ENCODE measurements at places on chromosomes 13 and 19.
A peak's percentile ranks its signal among the peaks of the same experiment; 100 is the strongest.

DNA sequence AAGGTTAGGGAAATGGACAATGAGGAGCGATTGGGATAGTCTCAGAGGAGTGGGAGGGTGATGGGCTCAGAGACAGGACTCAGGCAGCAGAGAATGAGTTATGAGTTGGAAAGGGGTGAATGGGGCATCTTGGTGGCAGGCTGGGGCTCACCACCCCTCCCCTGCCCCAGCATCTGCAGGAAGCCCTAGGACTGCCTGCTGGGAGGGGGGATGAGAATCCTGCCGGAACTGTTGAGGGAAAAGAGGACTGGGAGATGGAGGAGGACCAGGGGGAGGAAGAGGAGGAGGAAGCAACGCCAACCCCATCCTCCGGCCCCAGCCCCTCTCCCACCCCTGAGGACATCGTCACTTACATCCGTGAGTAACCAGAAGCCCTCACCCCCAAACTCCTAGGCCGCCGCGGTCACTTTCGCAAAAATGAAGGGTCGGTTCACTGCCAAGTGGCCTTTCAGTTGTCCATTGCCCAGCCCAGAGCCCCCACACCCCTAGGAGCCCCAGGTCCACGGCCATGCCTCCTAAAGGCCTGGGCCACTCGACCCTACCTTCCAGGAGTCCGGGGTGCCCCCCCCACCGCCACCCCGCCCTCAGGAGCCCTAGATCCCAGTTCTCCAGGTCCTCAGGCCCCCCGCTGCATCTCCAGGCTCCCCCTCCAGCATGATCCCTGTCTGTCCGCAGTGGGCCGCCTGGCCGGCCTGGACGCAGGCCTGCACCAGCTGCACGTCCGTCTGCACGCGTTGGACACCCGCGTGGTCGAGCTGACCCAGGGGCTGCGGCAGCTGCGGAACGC, 764 bp downstream of the CLEC11A start:
- no peak for DNase-seq

DNA sequence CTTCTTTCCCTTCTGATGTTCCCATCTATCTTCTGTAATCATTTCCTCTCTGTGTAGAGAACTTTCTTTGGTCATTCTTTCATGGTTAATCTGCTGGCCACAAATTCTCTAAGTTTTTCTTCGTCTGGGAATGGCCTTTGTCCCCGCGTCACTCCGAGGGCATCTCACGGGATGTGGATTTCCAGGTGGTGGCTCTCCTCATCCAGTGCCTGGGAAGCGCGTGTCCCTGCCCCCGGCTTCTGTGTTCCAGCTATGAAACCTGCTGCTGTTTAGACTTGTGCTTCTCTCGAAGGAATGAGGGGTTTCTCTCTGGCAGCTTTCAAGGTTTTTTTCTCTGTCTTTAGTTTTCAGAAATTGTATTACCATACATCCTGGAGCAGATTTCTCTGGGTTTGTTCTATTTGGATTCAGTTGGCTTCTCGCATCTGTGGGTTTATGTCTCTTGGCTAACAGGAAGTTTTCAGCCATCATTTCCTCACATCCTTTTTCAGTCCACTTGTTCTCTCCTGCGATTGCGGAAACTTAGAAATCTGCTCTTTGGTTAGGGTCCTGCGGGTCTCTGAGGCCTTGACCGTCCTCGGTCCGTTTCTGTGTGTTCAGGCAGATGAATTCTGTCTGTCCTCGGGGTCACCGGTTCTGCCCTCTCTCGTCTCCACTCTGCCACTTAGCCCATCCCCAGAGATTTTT, 36.9 kb upstream of the DCUN1D2 start:
- no peak for DNase-seq

DNA sequence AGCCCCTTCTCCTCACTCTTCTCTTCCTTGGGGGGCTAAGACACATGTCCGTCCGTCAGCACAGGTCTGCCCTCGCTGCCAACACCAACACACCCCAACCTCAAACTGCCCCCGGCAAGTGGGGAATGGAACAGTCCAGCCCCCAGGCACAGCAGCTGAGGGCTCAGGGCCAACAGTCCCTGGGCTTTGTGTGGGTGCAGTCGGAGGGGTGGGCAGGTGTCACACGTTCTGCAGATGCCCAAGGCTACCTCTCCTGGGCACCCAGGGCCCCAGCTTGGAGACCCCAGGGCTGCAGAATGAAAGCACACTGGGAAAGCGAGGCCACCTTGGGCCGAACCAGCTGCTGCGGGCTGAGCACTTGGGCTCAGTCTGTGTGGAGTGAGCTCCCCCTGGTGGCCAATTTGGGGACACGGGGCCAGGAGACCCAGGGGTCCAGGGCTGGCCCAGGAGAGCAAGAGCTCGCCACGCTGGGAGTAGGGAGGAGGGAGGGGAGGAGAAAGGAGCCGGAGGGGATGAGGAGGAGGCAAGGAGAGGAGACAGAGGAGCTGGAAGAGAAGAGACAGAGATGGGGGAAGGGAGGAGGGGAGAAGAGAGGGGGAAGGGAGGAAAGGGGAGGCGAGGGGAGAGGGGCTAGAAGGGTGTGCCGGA, 14.0 kb upstream of the ATP8B3 start:
- peak; percentile 87 for DNase-seq

DNA sequence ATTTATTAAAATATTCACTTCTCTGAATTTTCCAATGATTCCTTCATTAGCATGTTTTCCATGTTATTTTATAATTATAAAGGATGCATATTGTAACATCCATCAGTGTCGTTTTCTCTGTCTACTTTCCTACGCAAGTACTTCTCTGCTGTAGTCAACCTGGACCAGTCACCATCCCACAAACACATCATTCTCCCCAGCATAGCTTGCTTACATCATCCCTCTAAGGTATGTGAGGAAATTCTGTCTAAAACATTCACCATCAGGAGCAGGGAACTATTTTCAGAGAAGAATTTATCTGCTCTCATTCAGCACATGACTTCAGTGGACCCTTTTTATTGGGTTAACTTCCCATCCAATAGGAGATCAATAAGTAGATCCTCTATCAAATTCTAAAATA, 806.1 kb upstream of the ARGLU1 start:
- DNase-seq = no peak

GRCh38 chr19:52602941-52603340, 32.9 kb downstream of the ZNF701 start:
- DNase-seq = no peak

DNA sequence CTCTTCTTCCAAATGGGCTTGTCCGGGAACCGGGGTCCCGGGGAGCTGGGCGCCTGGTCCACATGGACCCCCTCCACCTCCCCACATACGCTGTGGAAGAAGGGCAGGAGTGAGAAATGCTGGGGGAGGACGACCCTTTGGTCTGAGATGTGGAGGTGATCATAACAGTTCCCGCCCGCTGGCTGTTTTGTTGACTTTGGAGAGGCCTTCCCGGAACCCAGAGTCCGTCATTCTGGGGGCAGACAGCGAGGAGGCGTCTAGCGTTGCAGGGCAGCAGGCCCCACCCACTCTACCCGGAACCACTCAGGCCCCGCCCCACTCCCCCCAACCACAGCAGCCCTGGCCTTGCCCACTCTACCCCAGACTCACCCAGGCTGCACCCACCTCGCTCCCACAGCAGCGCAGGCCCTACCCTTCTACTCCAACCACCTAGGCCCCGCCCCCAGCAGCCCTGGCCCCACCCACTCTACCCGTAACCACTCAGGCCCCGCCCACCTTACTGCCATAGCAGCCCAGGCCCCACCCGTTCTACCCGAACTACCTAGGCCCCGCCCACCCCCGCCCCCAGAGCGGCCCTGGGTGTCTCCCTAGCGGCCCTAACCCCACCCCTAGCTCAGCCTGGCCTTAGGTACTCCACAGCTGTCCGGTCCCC, 7.1 kb downstream of the GPR108 start:
- no peak for DNase-seq

DNA sequence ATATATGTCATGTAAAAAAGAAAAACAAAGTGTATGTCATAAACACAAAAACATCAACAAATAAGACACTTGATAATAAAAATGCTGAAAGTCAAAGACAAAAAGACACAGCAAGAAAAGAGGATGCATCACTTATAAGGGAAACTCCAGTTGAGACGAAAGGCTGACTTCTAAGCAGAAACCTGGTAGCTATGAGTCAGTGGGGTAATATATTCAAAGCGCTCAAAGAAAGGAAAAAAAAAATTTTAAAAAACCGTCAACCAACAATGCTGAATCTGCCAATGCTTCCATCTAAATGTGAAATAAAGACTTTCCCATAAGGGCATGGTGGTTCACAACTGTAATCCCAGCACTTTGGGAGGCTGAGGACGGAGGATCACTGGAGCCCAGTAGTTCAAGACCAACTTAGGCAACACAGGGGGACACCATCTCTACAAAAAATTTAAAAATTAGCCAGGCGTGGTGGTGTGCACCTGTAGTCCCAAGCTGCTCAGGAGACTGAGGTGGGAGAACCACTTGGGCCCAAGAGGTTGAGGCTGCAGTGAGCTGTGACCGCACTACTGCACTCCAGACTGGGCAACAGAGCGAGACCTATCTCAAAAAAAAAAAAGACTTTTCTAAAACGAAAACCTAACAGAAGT, 24.0 kb downstream of the USP12 start:
- DNase-seq = no peak

- DNase-seq = no peak
Measured at GRCh38 chr13:33272531-33273124, 12.9 kb downstream of the STARD13 start.

DNA sequence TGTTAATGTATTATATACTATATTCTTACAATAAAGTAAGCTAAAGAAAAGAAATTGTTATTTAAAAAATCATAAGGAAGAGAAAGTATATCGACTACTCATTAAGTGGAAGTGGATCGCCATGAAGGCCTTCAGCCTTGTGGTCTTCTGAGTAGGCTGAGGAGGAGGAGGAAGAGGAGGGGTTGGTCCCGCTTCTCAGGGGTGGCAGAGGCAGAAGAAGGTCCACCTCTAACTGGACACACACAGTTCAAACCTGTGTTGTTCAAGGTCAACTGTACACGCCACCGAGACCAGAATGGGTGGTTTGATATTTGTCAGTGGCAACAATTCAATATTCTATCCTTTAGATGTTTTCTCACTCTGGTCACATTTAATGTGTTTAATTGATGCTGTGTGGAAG, 67.2 kb downstream of the ALOX5AP start:
- DNase-seq = no peak

DNA sequence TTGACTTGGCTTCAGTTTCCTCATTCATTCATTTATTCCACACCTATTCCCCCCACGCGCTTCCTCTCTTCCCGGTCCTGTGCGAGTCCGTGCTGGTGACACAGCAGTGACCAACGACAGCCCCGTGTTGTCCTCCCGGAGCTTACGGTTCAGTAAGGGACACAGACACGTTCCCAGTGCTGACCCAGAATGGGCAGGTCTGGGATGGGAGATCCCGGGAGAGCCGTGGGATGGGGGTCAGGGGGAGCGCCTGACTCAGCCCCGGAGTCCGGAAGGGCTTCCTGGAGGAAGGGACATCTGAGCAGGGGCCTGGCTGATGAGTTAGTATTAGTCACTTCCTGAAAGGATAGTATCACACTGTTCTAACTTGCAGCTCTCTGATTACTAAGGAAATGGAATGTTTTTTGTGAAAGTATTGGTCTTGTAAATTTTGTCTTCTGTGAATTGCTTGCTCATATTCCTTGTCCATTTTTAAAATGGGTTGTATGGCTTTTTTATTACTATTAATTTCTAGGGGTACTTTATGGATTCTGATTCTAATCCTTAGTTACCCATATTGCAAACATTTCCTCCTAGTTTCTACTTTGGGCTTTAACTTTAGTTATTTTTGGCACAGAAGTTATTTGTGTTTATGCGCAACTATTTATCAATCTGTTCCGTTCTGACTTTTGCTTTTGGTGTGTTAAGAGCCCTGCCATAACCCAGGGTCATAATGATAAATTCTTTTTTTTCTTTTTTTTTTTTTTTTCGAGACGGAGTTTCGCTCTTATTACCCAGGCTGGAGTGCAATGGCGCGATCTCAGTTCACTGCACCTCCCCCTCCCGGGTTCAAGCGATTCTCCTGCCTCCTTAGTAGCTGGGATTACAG, 708 bp upstream of the ERCC1 start:
- peak; percentile 91 for DNase-seq

DNA sequence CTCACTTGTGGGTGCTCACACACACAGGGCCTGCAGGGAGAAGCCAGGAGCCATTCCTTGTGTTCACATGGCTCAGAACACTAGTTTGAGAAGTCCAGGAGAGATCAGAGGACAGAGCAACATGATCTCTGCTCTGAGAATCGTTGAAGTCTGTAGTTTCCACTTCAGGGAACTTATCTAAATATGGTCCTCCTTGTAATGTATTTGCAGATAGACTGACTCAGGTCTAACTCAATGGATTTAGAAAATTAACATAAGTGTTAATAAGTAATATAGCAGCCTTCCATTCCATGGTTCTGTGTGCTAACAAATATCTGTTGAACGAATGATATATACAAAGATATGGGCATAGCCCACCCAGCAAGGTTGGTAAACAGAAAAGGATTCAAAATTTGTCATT, 119.8 kb upstream of the STARD13 start:
- no peak for DNase-seq

DNA sequence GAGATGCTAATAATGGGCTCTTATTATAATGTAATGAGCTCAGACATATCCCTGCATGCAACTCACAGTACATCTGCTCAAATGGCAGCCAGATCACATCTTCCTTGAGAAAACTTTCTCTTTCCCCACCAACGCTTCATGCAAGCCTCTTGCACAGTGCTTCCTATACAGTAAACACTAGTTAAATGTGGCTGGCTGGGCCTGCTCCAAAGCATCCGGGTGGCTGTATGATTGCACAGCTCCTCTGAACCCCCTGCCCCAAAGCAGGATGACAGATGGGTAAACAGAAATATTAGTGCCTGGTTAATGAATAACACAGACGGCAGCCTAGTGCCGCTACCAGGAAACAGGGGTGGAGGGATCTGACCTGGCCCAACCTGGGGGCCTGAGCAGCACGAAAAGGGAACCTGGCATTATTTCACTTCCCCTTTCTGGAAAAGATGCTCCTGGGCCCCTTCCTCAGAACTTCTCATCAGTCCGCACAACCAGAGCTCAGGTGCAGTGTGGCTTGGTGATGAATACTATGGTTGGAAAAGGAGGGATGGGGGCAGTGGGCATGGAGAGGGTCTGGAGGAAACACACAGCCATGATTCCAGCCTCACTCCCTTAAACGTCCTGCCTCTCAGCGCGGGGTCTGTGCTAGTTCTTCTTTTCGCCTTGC, 10.8 kb downstream of the FFAR2 start:
- no peak for DNase-seq

DNA sequence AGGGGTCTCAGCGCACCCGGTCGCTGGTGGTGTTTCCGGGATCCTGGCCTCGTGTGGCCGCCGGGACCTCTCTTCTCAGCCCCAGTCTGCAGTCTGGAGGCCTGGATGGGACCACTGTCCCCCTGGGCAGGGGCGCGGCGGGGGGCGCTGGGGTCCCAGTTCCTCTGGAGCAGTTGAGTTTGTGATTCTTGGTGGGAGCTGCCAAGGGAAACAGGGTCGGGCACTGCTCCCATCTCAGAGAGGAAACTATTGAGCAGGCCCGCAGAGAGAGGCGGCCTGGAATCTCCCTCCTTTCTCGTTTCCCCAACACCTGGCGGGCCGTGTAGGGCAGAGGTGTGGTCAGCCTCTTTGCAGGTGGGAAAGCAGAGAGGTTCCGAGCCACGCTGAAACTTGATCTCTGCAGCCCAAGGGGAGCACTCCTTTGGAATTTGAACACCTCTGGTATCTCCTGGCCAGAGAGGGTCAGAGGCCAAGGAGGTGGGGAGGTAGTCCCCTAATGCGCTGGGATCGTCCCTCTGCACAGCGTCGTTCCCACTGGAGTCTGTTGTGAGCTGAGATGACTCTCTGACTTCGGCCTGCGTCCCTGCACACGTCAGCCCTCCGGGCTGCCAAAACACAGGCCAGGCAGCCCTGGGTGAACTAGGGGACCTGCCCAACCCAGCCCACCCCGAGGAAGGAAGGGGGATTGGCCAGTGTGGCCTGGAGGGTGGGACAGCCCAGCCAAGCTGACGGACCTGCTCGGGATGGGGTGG, 741 bp downstream of the PLEKHF1 start:
- DNase-seq = peak; percentile 63
